Esophagus squamous epithelium (tissue), 5 donors: ENCODE measurements at places on chromosomes 16 and 17.

DNA sequence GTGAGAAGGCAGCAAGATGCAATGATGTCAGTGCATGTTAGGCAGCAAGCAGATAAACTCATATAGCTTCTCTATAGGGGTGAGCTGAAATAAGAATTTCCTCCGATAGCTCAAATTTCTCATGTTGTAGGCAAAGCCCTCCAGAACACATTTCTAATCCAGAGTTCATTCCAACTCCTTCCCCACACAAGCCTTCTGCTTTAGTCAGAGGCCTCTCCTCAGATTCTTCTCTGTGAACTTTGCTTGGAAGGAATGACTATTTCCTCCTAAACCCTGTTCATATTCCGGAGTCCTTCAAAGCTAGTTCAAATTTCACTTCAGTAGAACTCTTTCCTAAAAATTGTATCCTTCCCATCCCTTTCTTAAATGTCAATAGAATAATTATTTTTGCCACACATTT lies 144.8 kb downstream of the KCNJ2 start:
- DNase-seq, result no peak

- no peak for DNase-seq
These were observed 1.6 kb downstream of the ZNF423 start for GRCh38 chr16:49854188-49854795.

DNA sequence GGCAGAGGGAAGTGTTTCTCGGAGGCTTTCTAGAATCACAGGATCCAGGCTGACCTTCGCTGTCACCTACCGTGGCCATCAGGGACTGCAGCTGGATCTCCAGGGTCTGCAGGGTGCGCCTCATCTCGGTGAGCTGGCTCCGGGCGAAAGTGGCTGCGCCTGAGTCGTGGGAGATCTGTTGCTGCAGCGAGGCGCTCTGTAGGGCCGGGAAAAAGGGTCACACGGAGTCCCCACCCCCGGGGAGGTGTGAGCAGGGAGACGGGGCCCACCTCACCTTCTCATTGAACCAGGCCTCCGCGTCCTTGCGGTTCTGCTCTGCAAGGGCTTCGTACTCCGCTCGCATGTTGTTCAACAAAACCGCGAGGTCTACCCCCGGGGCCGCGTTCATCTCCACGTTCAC lies 2.9 kb downstream of the KRT28 start:
- no peak for DNase-seq

DNA sequence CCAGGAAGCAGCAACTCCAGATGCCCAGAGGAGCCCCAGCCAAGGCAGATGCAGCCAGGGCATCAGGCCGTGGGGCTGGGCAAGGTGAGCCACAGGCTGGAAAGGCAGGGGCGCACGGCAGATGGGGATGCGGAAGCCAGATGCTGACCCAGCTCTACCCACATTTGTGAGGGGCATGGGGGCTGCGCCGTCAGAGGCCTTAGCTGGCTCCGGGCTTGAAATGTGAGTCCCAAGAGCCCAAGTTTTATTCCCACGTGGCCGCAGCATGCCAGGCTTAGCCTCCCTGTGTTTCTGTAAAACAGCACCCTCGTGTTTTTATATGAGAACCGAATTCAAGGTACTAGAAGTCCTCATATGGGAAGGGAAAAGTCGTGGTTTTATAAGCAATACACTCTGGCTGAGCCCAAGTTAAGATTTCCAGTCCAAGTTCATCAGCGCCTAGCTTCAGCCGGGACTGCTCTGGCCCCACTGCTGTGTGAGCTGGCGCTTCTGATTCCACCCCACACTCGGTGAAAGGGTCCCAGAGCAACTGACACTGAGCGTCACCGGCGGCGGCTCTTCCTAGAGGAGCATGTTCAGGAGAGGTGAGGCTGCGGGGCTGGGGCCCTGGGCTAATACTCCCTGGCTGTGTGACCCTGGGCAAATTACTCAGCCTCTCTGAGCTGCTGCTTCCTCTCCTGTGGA lies 6.7 kb upstream of the C16orf95 start:
- no peak for DNase-seq

GRCh38 chr16:57646388-57647039 lies 18.1 kb downstream of the ADGRG1 start:
- DNase-seq, result no peak

- no peak for DNase-seq
These were observed 59.1 kb downstream of the ABCC6 start for GRCh38 chr16:16164243-16164642.

- DNase-seq, result no peak
These were observed 724 bp downstream of the UBE2I start for GRCh38 chr16:1309888-1310831.

DNA sequence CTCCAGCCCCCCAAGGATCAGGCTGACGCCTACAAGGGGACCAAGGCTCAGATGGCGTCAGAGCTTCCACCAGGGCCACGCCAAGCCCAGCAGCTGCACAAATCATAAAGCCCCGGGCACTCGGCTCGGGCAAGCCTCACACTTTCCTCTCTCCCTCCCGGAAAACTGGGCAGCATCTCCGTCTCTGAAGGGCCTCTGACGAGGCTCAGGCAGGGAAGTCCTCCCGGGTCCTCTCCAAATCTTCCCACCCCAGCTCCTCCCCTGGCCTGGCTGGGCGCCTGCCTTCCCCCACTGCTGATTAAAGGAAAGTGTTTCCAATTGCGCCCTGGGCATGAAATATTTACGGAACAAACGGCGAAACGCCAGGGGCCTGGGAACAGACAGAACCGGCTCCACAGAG lies 38.5 kb downstream of the PIEZO1 start:
- no peak for DNase-seq

GRCh38 chr17:40419559-40420331 lies 2.0 kb upstream of the TOP2A start:
- DNase-seq, result no peak

GRCh38 chr16:48206594-48207242 lies 37.4 kb upstream of the LONP2 start:
- no peak for DNase-seq

- no peak for DNase-seq
These were observed 39.8 kb upstream of the RASD1 start for GRCh38 chr17:17535957-17536356.
